ENCODE measurements at places on chromosomes 3 and 15. TPM values are rescaled to one million over a fixed set of nuclear protein-coding genes. Genes with fewer than 3 reads are reported as not detected.

FANCD2OS gene
- total RNA-seq = not detected

ZPLD1 gene
- total RNA-seq = 0.54 TPM

TPRG1 gene
- 3.4 TPM for total RNA-seq

CLSTN2 gene
- total RNA-seq = 26.9 TPM
